ENCODE measurements at places on chromosomes 7 and 10.
A peak's percentile ranks its signal among the peaks of the same experiment; 100 is the strongest.

DNA sequence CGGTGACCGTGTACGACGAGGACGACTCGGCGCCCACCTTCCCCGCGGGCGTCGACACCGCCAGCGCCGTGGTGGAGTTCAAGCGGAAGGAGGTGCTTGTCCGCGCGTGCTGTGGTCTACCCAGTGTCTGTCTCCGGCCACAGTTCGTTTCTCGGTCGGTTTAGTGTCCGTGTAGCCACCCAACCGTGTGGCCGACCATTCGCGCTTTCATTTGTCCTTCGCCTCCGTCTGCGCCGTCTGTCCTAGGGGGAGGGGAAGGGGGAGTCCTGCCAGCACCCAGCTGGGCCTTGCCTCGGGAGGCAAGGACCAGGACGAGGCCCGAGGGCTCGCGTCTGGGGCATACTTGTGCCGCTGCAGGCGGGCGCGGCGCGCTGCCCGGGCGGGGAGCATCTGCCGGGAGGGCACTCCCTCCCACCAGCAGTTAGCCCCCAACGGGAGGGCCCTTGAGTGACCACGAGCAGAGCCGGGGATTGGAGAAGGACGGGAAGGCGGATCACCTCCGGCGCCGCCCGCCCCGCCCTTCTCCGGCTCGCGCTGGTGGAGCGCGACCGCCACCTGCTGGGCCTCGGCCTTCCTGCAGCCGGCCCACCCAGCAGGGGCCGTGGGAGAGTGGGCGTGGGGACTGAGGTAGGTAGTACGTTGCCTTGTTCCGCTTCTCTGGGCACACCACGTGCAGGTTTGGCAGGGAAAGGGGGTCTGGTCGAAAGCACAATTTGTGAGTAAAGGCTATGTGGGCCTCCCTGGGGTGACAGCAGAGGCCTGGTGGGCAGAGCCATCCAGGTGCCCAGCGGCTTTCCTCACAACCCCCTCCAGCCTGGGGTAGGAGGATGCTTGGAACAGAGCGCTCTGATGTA lies 28.5 kb downstream of the RET start:
- DNase-seq, result peak; percentile 32

DNA sequence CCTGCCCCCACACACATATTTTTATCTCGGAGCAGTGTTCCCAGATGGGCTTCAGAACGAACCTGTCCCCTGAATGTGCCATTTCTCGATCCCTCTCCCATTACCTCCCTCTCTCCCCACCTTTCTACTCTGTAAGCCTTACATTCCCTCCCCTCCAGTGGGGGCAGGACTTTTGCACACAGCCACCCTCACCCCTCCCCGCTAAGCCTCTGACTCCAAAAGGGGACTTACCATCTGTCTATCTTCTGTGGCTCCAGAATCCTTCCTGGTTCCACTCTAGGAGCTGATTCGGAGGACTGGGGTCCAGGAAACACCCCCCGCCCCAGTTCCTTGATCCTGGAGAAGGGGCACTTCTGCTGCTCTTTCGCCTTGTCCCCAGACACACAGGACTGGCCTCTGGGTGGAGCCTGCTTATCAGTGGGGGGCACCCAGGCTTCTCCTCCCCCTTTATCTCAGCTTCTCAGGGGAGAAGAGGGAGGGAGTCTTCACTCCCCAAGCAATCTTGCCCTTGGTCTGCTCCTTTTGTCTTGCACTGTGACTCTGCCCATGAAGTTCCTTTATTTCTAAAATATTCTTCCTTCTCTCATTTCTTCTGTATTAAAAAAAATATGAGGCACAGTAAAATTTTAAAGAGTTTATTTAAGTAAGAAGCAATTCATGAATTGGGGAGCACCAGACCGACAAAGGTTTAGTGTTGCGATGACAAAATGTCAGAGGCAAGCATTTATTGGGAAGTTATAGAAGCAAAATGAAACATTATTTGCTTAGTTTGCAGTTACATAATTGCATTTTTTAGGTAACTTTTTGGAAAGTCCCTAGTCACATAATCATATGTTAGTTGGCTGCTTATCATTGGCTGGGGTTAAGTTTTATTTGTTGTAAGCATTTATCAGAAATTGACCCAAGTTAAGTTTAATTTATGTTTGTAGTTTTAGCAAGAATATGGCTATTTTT lies at the start of gene KEL:
Gene KEL, minus strand, starts transcription at position 391 of the 954 bp plus-strand sequence. Its CDS starts 157 bp downstream, at position 234.
- no peak for DNase-seq

GRCh38 chr7:118003476-118003875 lies 130.2 kb upstream of the CTTNBP2 start:
- DNase-seq, result no peak

DNA sequence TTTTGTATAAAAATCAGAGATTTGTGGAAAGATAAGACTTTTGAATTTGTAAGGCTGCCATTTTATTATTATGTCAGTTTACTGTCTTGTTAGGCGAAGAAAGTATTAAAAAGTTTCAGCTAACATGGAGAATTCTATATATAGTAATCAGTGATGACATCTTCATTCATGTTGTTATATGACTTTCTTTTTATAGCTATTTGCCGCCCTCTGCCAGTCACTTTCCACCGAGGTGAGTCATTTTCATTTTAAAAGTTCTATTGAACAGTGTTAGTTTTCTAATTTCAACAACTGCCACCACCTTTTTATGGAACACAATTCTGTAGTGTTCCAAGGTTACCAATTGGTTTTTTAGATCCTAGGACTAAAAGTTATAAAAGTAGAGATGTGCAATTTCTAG lies 11.8 kb downstream of the CUTC start:
- no peak for DNase-seq

DNA sequence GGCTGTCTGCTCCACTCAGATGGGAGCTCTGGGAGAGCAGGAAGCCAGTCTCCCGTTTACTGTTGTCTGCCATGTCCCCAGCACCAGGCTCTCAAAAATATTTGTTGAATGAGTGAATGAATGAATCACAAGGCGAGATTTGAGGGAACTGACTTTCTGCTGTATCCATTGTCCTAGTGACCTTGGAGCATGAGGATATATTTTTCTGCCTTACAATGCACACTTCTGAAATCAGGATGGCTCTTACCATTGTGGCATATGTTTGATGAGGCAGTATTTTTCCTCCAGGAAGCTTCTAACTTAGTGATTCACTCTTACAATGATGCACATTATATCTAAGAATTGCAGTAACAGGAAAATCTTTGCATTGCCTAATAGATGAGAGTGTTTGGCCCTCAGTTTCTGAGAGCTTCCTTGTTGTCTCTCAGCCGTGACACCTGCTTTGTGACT lies 136.4 kb downstream of the RPS24 start:
- no peak for DNase-seq

- no peak for DNase-seq
These were observed 1.5 kb downstream of the MEST start for GRCh38 chr7:130493275-130493873.

DNA sequence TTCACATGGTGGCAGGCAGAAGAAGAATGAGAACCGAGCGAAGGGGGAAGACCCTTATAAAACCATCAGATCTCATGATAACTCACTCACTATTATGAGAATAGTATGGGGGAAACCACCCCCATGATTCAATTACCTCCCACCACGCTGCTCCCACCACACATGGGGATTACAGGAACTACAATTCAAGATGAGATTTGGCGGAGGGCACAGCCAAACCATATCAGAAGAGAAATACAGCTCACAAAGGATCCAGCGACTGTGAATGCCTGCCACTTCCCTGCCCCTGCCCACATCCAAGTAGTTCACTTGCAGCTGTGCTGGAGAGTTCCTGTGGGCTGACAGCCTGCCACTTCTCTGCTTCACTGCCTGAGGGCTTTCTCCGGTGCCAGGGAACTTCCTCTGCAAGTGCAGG lies 148.7 kb downstream of the C7orf25 start:
- DNase-seq, result no peak

DNA sequence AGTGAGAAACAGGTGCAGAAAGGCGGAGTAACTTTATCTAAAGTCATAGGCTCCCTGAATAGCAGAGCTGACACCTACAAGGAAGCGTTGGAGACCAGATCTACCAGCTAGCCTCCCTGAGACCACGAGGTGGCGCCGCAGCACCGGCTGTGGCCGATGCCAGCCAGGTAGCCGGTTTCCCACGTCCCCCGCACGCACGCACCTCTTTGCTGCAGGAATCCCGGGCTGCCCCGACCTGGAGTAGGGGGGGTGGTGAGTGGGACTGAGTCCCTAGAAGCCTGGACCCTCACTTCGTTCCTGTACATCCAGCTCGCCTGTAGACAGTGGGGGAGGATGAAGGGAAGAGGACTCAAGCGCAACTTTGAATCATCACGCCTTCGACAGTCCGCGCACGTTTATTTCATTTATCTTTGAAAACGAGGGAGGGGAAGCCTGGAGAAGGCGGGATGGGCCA lies 3.7 kb downstream of the ELOVL3 start:
- peak; percentile 51 for DNase-seq

DNA sequence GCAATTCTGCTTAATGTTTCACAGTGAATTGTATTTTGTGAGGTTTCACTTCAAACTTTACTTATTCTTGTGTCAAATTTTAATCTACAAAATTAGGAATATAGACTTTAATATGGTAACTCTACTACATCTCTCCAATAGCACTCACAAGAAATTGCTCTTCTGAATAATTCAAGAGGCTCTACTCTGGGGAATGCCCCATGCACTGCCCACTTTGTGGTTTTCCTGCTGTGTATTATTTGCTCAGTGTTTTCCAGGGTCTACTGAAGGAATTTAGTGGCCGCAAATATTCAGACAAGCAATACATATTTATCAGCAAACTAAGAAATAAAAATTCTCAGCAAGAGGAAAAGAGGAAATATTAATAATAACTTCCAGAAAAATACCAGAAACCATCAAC lies 611.4 kb downstream of the TNS3 start:
- no peak for DNase-seq

DNA sequence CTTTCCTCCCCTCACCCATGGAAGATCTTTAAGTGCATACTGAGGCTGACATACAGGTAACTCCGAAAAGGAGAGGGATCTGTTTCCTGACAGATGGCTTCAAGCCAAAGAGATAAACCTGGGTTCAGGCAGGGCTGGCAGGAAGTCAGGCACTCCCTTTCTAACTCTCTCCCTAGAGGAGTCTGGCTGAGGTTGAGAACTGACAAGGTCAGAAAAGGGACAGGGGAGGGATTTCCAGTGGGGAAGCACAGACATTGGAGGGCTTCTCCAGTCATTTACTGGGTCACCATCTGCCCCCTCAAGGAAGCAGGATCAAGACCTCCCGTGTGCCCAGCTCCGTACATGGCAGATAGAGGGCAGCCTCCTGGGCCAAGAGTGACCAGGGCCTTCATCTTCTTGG lies 31.6 kb downstream of the TLX1 start:
- DNase-seq, result no peak

DNA sequence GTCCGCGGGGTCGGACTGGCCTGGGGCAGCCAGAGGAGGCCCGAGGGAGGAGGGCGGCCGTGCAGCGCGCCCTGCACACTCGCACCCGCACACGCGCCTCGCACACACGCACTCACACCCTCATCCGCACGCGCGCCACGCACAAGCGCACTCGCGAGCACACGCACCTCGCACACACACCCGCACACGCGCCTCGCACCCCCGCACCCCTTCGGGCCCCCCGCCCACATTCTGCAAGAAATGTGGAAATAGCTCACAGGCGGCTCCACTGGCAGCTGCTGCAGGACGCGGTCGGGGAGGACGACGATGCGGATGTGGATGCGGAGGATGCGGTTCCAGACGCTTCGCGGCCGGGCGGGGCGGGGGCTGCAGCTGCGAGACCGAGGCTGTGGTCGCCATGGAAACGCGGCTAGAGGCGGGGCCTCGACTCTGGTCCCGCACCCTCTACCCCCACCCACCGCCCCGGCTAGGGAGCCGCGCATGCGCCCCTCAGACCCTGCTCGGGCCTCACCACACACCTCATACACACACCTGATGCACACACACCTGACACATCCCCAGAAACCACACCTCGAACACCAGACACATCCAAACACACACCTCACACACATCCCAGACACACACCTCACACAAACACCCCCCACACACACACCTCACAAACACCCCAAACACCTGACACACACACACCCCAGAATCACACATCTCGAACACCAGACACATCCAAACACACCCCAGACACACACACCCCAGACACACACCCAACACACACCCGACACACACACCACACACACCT lies at the start of gene CALY:
Gene CALY, minus strand, starts transcription at position 320 of the 793 bp plus-strand sequence. CDS start 7,907 bp downstream, outside the sequence.
- no peak for DNase-seq

GRCh38 chr10:5583525-5584175 lies 58.9 kb downstream of the CALML3 start:
- peak; percentile 84 for DNase-seq

GRCh38 chr7:107593025-107593410 lies 13.0 kb downstream of the BCAP29 start:
- no peak for DNase-seq

DNA sequence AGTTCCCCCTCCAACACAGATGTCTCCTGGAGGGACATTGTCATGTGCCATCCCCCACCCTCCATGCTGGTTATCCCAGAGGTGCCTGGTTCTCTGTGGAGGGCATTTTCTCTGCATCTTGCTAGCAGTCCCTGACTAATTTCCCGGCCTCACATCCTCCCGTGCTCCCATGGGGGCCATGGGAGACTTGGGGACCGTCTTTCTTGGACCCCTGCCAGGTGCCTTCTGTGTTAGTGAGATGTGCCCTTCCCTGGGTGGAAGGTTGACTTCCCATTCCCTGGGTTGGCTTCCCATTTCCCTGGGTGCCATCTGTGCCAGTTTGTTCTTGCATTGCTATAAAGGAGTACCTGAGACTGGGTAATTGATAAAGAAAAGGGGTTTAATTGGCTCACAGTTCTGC lies 22.5 kb upstream of the GNA12 start:
- DNase-seq, result no peak

DNA sequence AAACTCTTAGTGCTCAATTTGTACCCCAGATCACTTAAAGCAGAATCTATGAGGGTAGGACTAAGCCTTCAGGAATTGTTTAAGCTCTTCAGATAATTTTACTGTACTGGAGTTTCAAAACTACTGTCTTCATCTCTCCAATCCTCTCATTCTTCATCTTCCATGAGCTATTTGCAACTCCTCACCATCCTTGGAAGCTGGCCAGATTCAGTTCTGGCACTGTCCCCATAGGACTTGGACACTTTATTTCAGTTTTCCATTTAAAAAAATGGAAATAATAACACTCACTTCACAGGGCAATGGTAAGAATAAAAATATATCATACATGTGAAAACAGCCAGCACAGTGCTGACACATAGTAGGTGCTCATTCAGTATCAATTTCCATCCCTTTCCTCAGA lies 74.6 kb downstream of the PPP1R17 start:
- no peak for DNase-seq

DNA sequence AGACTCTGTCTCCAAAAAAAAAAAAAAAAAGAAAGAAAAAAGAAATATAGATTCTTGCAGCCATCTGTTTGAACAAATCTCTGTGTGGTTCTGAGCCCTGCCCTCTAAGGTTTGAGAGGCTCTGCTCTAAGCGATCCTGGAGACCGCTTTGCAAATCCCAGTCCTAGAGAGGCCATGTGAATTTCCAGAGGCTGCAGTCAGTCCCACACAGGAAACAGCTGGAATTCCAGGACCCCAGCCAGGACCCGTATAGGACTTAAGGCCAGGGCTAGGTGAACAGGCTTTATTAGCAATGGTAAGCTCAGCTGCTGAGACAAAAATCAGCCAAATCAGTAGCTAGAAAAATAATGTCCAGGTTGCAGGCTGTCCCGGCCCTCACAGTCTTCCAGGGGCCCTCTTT lies 154.8 kb downstream of the RPS24 start:
- no peak for DNase-seq

- no peak for DNase-seq
These were observed 293.9 kb downstream of the SNX13 start for GRCh38 chr7:17646253-17646956.
